ENCODE measurements at places on chromosomes 16 and 17.

DNA sequence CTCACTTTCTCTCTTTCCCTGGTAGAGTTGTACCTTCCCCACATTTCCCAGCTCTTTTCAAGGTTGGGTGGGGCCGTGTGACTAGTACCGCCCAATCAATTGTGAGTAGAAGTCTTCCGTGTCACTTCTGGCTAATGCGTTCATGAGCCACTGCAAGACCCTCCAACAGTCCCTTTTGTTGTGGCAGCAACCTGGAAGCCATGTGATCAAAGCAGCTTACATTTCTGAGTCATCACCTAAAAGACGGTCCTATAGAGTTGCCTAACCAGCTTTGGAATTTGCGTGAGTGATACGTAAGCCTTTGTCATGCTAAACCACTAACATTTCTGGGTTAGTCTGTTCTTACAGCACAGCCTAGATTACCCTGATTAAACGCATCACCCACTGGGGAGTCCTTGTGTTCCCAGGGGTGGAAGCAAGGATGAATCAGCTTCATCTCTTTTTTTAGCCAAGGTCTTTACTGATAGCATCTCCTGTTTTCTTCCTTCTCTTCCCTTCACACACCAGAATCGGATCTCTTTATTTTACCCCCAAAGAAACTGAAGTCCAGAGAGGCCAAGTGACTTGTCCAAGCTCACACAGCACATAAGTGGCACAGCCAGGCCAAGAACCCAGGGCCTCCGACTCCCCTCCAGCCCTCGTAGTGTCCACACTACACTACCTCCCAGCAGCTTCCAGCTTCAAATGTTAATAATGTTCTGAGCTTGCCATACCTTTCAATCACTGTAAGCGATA lies 366.3 kb upstream of the XYLT1 start:
- no peak for DNase-seq

DNA sequence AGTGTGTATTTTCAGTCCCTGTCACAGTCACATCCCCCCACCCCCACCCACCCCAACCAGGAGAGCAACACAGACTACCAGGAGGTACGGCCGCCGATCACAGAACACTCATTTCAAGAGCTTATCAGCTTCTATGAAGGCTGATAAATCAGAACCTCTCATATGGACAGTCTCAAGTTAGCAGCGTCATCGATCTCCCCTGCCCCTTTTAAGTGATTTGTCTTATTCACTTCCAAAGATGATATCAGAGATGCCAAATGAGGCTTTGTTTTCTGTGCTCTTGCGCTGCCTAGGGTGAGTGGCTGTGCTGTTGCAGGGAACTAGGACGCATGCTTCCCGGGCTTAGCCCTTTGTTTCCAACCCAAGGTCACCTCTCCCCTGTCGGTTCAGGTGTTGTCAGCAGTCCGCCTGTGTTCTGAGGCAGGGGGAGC lies 26.8 kb upstream of the PMFBP1 start:
- no peak for DNase-seq

DNA sequence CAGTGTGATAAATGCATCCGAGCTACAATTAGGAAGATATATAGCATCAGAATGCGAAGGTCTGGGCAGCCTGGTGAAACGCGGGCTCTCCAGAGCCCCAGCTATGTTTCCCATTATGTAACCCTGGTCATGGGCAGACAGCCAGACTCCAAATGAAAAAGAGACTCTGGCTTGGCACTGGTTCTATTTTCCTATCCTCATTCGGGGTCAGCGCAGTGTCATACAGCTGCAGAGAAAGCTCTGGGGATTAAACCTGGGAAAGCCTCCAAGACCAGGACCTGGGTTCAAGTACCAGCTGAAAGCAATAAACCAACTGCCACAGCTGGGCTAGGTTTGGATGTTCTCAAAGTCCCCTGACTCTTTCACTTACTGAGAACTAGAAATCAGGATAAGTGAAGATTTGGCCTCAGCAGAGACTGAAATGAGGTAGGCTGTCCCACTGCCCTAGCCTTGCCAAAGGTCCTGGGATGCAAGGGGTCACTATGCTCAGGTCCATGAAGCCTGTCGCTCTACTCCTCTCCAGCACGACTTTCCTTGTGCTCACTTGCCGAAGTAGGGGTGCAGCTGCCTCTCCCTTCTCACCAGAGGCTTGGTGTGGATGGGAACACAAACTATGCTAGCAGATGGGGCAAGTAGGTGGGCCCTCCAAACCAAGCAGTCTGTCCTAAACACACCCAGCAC lies 123.8 kb downstream of the SMG6 start:
- DNase-seq, result peak; percentile 92

DNA sequence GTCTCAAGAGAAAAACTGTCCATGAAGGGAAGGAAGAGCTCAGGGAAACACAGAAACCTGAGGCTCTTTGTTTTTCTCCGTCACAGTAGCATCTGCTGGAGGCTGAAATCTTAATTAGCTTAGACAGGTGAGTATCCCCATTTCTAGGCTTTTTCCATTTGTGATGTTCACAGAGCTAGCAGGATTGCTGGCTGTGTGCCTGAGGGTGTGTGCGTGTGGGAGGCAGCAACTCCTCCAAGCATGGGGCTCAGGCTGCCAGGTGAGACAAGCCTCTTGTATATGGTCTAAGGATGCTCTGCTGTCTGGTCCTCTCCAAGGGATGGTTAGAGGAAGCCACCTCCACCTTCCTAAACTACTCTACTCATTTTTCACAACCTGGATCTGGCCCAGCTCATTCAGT lies 569.9 kb downstream of the HS3ST4 start:
- DNase-seq, result no peak

DNA sequence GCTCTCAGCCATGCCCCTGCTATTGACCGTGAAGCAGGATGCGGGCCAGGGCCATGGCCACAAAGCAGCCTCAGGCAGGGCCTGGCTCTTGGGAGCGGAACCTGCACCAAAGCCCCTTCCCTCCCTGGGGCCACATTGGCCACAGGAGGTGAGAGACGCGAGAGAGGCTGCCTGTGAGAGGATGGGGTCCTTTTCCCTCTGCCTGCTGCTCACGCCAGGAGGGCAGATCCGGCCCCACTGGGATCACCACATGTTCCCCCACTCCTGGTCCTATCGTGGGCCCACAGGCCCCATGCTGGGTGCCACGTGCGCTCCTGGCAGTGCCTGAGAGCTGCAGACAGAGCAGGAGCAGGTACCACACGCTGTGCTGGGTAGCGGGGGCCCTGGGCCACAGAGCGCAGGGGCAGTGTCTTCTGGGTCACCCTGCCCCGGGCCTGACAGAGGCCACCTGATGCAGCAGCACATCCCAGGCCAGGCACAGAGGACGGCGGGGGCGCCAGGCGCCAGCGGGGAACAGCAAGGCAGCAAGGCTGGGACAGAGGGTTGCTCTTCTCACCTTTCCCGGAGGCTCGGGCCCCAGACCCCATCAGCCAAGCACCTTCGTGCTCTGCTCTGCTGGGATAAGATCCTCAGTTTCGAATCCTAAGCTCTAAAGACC lies 9.2 kb upstream of the NUDT16L1 start:
- peak; percentile 87 for DNase-seq

GRCh38 chr17:69819316-69820087 lies 255.5 kb upstream of the KCNJ16 start:
- DNase-seq, result no peak

DNA sequence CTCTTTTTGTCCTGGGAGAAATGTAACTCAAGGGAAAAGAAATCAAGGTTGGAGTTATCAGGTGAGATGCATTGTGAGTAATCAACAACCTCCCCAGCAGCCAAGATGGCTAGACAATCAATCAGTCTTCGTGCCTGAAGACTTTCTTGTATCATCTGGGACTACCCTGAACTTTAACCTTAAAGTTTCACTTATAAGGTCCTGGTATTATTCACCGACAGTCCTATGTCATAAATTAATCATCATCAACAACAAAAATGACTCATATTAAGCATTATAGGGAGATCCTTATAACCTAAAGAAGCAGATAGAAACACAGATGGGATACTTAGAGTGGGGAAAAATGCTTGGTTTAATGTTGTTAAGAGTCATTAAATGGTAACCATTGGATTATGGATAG lies 7.7 kb upstream of the TEKT3 start:
- DNase-seq, result no peak

- no peak for DNase-seq
Measured at GRCh38 chr17:6052926-6053325, 17.3 kb upstream of the WSCD1 start.

GRCh38 chr17:3802461-3803307 lies 1.7 kb upstream of the ITGAE start:
- DNase-seq, result peak; percentile 87

DNA sequence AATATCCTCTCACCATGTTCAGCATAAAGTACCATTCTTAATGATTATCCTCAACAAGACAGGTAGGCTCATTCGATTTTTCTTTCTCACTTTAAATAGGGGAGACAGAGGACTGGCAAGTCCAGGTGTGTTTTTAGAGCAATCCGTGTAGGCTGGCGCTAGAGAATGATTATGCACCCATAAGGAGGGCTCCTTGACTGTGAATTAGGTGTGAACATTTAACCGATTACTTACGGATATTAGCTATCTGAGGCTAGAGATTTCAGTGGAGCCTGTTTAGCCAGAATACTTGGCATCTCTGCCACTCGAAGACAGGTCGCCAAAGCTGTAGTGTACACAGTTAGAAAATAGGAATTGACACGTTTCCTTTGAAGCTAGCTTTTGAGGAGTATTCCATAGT lies 1.9 kb downstream of the SEC14L1 start:
- no peak for DNase-seq

- DNase-seq, result no peak
Measured at GRCh38 chr17:39632153-39632941, 4.6 kb upstream of the STARD3 start.

- DNase-seq, result no peak
Measured at GRCh38 chr17:16432017-16432416, 16.6 kb downstream of the TRPV2 start.

DNA sequence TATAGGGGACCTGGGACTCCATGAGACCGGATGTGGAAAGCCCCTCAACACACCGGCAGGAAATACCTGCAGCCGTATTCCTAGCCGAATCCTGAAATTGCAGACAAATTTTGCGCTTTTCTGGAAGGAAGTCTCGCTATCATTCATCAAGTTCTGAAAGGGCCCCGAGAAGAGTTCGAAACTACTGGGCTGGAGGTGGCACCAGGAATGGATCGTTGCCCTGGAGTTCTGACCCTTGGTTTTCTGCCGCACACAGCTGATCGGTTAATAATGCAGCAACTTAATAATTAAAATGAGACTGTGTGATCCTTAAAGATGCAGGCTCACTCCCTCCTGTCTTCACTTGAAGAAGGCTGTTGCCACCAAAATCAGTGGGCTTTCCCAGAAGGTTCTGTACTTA lies 55.7 kb upstream of the MRTFB start:
- no peak for DNase-seq

DNA sequence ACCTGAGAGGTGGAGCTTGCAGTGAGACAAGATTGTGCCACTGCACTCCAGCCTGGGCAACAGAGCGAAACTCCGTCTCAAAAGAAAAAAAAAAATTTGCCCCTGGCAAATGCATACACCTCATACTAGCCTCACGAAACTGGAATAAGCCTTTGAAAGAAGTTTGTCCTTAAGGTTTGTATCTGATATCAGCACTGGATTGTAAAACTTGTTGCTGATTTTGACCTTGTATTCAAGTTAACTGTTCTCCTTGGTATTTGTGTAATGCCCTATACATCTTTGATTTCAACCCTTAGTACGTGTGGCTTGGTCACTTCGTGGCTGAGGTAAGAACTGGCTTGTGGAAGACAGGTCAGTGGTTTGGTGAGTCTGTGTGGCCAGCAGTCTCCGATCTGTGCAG lies 6.2 kb upstream of the FLCN start:
- no peak for DNase-seq

- DNase-seq, result no peak
Measured at GRCh38 chr17:73211745-73212144, 18.9 kb downstream of the COG1 start.

DNA sequence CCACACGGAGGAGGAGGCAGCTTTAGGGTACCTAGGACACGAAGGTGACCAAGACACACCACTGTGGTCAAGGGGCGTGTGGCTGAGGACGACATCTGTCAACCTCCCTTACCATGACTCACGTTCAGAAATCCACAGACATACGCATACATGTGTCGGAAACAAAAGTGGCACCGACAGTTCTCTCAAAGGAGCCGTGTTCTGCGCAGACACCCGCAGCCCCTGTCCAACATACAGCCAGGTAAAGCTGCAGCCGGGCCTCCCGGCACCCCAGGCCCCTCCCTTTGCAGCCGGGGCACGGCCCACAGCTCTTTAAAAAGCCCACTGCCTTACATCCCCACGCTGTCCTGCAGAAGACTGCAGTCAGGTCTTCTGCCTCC lies 40.5 kb upstream of the KLHDC4 start:
- DNase-seq, result no peak

- DNase-seq, result no peak
Measured at GRCh38 chr16:86300746-86301481, 209.4 kb upstream of the FOXF1 start.

GRCh38 chr17:8946476-8946875 lies 19.0 kb downstream of the PIK3R5 start:
- no peak for DNase-seq

GRCh38 chr17:79832218-79833109 lies 6.8 kb downstream of the CBX4 start:
- no peak for DNase-seq

- DNase-seq, result no peak
Measured at GRCh38 chr16:23156946-23157460, 7.8 kb upstream of the USP31 start.

DNA sequence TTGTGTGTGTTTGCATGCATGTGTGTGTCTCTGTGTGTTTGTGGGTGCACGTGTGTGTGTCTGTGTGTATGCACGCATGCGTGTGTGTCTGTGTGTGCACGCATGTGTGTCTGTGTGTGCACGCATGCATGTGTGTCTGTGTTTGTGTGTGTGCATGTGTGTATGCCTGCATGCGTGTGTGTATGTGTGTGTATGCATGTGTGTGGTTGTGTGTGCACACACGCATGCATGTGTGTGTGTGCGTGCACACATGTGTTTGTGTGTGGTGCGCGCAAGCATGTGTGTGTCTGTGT lies 239.9 kb upstream of the TNRC6C start:
- no peak for DNase-seq

DNA sequence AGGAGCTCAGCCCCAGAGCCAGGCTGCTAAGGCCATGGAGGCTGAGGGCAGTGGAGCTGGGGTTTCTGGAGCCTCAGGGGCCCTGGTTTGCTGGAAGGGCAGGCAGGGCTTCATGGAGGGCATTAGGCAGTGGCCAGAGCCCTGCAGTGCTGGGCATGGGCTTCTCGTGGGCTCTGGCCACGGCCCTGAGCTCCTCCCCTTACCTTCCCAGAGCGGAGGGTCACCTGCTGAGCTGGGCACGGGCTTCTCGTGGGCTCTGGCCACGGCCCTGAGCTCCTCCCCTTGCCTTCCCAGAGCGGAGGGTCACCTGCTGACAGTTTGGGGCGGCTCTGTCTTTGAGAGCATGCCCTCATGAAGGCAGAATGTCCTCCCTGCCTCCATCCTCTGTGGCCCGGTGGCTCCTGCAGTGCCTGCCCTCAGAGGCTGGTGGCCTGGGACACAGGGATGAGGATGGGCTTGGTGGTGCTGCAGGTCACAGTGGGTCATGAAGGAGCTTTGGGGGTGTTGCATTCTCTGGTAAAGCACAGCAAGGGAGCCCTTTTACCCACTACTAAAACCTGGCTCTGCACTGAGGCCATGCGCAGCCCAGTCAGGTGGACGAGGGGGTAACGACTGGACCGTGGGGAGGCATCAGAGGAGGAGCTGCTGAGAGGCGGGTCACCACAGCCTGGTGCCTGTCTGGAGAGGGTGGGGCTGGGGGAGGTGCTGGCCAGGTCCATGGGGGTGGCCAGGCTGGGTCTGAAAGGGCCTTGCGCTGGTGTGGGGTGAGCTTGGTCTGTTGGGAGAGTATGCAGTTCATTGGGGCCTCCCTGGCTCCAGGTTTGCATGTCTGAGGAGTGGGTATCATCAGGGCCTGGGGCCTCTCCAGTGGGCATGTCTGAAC lies 2.9 kb upstream of the RNPS1 start:
- DNase-seq, result no peak

Data from left lobe of liver (tissue), 2 donors.